ENCODE measurements at places on chromosomes 11 and 22.

DNA sequence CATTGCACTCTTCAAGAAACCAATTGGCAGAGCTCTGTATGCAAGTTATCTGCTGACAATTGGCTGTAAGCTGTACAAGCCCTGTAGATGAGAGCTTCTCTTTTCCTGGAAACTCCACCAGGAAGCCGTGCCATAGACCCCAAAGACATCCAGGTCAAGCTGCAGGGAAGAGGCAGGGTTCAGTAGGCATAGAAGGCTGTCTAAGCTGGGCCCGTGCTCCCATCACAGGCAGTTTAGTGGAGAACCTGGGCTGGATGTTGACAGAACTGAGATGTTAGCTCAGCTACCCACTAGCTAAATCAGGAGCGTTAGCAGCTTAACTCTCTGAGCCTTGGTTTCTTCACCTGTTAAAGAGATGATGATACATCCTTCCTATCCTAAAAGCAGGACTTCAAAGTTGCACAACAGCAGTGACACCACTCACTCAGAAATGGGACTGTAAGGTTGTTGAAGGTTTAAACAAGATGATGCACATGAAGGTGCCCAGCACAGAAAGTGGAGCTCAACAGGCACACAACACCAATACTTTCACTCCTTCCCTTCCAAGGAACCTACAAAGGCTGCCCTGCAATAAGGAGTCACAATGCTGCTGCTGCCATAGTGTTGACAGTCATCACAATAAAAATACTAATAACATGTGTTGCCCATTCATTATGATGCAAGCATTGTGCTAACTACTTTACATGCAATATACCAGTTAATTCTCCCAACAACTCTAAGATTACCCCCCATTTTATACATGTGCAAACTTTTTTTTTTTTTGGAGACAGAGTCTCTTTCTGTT lies 115.4 kb downstream of the ZBTB16 start:
- no peak for DNase-seq

GRCh38 chr11:60748821-60749220 lies 7.8 kb upstream of the MS4A15 start:
- DNase-seq: no peak

- DNase-seq: no peak
These were observed 403.2 kb upstream of the DDI1 start for GRCh38 chr11:103633068-103633788.

GRCh38 chr22:33328789-33329296 lies 270.7 kb upstream of the SYN3 start:
- peak; percentile 10 for DNase-seq
